Tibial nerve (tissue), 4 donors: ENCODE measurements at places on chromosomes 6 and 20.
A peak's percentile ranks its signal among the peaks of the same experiment; 100 is the strongest.

DNA sequence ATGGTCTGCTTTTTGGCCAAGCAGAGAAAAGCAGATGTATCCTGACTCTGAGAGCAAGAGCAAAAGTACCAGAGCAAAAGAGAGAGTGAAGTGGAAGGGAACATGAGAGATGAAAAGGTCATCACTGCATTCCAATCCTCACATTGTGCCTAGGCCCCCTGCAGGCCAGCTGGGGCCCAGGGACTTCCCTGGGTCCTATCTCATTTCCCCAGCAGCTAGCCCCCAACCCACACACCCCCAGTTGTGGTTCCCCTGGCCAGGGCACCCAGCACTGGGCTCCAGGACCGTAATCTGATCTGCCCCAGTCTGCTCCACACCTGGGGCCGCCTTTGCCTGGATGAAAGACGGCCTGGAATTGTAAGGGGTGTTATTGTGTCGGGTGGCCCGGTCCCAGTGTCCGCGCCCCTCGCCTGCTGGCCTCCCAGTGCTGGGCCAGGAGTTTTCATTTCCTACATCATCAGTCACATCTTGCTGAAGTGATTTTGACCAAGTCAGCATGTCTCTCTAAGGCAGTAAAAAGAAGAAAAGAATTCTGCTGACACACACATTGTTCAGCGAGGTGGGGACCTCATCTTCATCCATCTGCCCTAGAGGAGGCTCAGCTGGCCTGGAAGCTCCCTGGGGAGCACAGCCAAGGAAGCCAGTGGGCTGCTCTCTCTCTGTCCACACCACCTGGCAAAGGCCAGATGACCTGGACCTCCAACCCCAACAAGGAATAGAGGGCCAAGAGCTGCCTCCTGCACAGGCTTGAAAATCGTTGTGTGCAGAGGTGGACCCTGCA is 4.0 kb upstream of the BMP7 start:
- H3K27ac ChIP-seq = no peak overlapping the region
- no peaks in the 10 kb centered on the region for H3K36me3 ChIP-seq
- H3K4me3 ChIP-seq = no peak overlapping the region
- peaks cover 32% of the 10 kb centered on the region for H3K27me3 ChIP-seq

DNA sequence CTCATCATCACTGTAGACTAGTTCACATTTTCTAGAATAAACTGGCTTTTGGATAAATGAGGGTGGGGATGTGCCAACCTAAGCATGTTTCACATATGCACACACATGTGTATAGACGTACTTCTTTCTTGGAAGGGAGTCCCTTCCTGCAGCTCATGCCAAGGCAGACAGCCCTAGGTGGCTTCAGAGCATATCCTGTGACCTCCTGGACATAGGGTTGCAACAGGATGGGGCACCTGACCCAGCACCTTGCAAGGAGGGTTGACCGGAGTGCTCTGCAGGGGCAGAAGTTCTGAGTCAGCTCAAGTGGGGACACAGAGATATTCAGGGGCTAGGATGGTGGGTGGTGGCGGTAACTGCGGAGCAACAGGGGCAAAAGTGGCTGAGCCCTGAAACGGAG is 68.6 kb upstream of the RALGAPA2 start:
- no peak overlapping the region for H3K4me3 ChIP-seq
- no peak overlapping the region for H3K27ac ChIP-seq
- no peak for DNase-seq
- peaks cover 32% of the 10 kb centered on the region for H3K4me1 ChIP-seq
- H3K36me3 ChIP-seq = no peaks in the 10 kb centered on the region

GRCh38 chr6:26216886-26217713 is 129.9 kb downstream of the HFE start:
- H3K27me3 ChIP-seq = peaks cover 67% of the 10 kb centered on the region
- H3K4me1 ChIP-seq = peaks cover 24% of the 10 kb centered on the region
- H3K36me3 ChIP-seq = no peaks in the 10 kb centered on the region
- peak; percentile 70 for DNase-seq
- peak overlapping the region; percentile 61 for H3K4me3 ChIP-seq
- H3K27ac ChIP-seq = peak overlapping the region; percentile 94

GRCh38 chr20:16124911-16125776 is 448.1 kb downstream of the KIF16B start:
- H3K27ac ChIP-seq = no peak overlapping the region
- no peak for DNase-seq
- H3K36me3 ChIP-seq = no peaks in the 10 kb centered on the region
- no peaks in the 10 kb centered on the region for H3K4me1 ChIP-seq

DNA sequence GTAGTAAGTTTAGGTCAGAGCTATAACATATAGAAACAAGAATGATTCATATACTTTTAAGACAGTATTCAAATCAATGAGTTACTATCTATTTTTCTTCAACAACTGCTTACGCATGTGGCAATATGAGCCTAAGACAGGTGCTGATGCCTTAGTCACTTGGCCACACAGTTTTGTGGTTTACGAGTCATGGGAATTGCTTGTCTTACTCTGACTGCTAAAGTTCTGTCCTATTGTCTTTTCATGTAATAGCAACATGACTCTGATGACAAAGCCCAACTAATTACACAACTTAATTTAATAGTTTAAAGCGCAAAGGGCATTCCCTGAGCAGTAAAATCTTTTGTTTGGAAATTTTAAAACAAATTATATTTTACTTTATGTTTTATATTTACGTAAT is 159.3 kb upstream of the CENPW start:
- H3K36me3 ChIP-seq = no peaks in the 10 kb centered on the region
- DNase-seq = no peak
- no peaks in the 10 kb centered on the region for H3K27me3 ChIP-seq
- no peaks in the 10 kb centered on the region for H3K4me1 ChIP-seq
- H3K4me3 ChIP-seq = no peak overlapping the region
- H3K27ac ChIP-seq = no peak overlapping the region

- no peak for DNase-seq
- no peak overlapping the region for H3K27ac ChIP-seq
Measured at GRCh38 chr6:90910893-90911292, 324.0 kb upstream of the MAP3K7 start.

GRCh38 chr6:72363844-72364740 is 257.8 kb upstream of the KCNQ5 start:
- no peak overlapping the region for H3K4me3 ChIP-seq
- no peaks in the 10 kb centered on the region for H3K4me1 ChIP-seq
- H3K27ac ChIP-seq = no peak overlapping the region
- H3K36me3 ChIP-seq = no peaks in the 10 kb centered on the region
- no peaks in the 10 kb centered on the region for H3K27me3 ChIP-seq

GRCh38 chr6:74720923-74721322 is 484.9 kb downstream of the COL12A1 start:
- DNase-seq = no peak
- H3K36me3 ChIP-seq = no peaks in the 10 kb centered on the region
- no peak overlapping the region for H3K4me3 ChIP-seq

DNA sequence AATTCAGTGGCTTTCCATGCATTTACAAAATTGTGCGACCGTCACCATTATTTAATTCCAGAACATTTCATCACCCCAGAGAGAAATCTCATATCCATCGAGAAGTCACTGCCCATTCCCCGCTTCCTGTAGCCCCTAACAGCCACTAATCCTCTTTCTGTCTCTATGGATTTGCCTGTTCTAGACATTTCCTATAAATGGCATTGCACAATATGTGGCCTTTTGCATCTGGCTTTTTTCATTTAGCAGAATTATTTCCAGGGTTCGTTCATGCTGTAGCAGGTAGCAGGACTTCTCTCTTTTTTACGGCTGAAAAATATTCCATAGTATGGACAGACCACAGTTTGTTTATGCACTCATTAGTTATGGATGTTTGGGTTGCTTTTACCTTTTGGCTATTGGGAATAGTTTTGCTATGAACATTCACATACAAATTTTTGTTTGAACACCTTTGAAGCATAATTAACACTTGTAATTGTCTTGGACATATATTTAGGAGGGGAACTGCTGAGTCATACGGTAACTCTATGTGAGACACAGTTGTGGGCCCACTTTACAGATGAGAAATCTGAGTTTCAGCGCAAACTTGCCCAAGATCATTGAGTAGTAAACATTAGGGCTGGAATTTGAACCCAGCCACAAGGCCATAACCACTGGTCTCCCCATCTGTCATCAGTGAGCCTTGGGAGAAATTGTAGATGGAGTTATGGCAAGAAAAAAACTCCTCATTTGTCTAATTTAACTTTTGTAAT is 126.9 kb downstream of the BMP7 start:
- DNase-seq = no peak
- no peak overlapping the region for H3K4me3 ChIP-seq
- no peaks in the 10 kb centered on the region for H3K36me3 ChIP-seq
- no peaks in the 10 kb centered on the region for H3K4me1 ChIP-seq
- no peaks in the 10 kb centered on the region for H3K27me3 ChIP-seq

DNA sequence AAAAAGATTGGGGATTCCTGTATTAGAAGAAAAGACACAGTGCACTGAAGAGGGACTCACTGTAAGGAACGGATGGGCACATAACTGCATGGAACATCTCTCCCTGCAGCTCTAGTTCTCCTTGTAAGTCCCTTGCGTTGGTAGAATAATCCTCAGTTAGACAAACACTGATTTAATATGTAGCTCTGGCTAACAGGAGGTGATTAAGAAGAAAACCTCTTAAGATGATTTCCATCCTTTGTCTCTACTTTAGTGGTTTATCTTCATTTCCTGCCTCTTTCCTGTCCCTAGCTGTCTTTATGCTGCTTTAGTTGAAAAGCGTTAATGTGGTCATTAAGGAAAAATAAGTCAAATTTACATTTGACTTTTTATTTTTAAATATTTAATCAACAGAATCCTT is 86.6 kb downstream of the SLC16A10 start:
- no peak overlapping the region for H3K27ac ChIP-seq
- H3K4me1 ChIP-seq = no peaks in the 10 kb centered on the region
- H3K36me3 ChIP-seq = no peaks in the 10 kb centered on the region
- no peak overlapping the region for H3K4me3 ChIP-seq
- no peaks in the 10 kb centered on the region for H3K27me3 ChIP-seq

GRCh38 chr6:43578748-43579147 is 2.8 kb downstream of the POLH start:
- H3K36me3 ChIP-seq = peaks cover 2% of the 10 kb centered on the region
- H3K4me1 ChIP-seq = peaks cover 11% of the 10 kb centered on the region
- H3K27ac ChIP-seq = no peak overlapping the region
- no peak overlapping the region for H3K4me3 ChIP-seq
- no peaks in the 10 kb centered on the region for H3K27me3 ChIP-seq

- no peaks in the 10 kb centered on the region for H3K4me1 ChIP-seq
- no peaks in the 10 kb centered on the region for H3K27me3 ChIP-seq
- no peak for DNase-seq
- no peak overlapping the region for H3K27ac ChIP-seq
- H3K36me3 ChIP-seq = no peaks in the 10 kb centered on the region
Measured at GRCh38 chr6:45086360-45087084, 241.6 kb upstream of the RUNX2 start.

DNA sequence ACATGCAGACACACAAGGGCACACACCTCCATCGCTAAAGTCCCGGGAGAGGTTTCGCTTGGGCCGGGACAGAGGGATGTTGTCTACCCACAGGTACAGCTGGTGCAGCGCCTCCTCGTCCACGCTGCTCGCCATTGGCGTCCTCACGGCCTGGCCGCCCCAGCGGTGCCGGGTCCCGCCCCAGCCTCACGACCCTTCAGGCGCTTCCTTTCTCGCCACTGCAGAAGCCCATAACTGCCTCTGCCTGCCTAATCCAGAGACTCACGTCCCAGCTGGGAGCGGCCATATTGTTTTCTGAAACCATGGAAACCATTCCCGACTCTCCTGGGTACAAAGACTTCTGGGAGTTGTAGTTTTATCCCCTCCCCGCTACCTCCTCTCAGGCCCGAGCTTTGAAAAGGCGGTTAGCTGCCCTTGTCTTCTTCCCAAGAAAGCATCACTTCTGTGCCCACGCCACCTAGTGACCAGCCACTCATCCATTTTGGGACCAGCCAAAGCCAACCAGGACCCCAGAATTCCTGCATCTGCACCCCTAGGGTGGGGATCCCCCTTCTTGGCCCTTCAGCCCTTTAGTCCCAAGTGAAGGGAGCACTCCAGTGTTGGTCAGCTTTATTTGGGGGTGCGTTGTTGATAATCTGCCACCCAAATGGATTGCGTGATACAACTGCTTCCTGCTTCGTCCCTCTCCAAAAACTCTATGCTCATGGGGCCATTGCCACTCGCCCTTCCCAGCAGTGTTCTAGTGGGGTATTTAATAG is at the start of gene SPEF1:
TSS of gene SPEF1 (minus strand) at position 296 of the 758 bp plus-strand sequence. CDS start at position 135, 161 bp downstream.
- DNase-seq = peak; percentile 62
- no peak within 1 kb of the TSS for H3K4me3 ChIP-seq
- no peaks in the 10 kb centered on the region for H3K27me3 ChIP-seq
- H3K27ac ChIP-seq = peak within 1 kb of the TSS; percentile 69
- peaks cover 33% of the 10 kb centered on the region for H3K4me1 ChIP-seq
- H3K36me3 ChIP-seq = no peaks in the 10 kb centered on the region

GRCh38 chr6:84269947-84270733 is 42.7 kb upstream of the CEP162 start:
- H3K36me3 ChIP-seq = no peaks in the 10 kb centered on the region
- peak overlapping the region; percentile 37 for H3K27ac ChIP-seq
- H3K27me3 ChIP-seq = no peaks in the 10 kb centered on the region
- H3K4me3 ChIP-seq = no peak overlapping the region
- no peak for DNase-seq

- H3K27me3 ChIP-seq = no peaks in the 10 kb centered on the region
- H3K27ac ChIP-seq = no peak overlapping the region
- DNase-seq = no peak
Measured at GRCh38 chr6:99181174-99181573, 168.3 kb downstream of the FAXC start.

GRCh38 chr20:51494241-51495110 is 48.0 kb downstream of the NFATC2 start:
- H3K4me1 ChIP-seq = no peaks in the 10 kb centered on the region
- no peaks in the 10 kb centered on the region for H3K27me3 ChIP-seq
- H3K36me3 ChIP-seq = no peaks in the 10 kb centered on the region
- no peak for DNase-seq

DNA sequence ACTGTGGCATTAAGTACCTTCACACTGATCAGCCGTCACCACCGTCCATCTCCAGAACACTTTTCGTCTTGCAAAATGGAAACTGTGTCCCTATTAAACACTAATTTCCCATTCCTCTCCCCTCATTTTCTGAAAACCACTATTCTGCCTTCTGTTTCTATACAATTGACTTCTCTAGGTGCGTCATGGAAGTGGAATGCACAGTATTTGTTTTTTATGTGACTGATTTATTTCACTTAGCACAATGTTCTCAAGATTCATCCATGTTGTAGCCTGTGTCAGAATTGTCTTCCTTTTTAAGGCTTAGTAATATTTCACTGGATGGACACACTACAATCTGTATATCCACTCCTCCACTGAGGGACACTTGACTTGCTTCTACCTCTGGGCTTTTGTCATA is 53.8 kb upstream of the PDE10A start:
- H3K4me3 ChIP-seq = no peak overlapping the region
- no peak for DNase-seq
- no peaks in the 10 kb centered on the region for H3K36me3 ChIP-seq
- no peaks in the 10 kb centered on the region for H3K27me3 ChIP-seq

GRCh38 chr6:163565140-163565539 is 150.6 kb downstream of the QKI start:
- H3K27me3 ChIP-seq = no peaks in the 10 kb centered on the region
- no peak overlapping the region for H3K27ac ChIP-seq
- DNase-seq = no peak
- H3K4me1 ChIP-seq = no peaks in the 10 kb centered on the region
